HCT116 (cell line): ENCODE measurements at places on chromosomes 5 and 9.

DNA sequence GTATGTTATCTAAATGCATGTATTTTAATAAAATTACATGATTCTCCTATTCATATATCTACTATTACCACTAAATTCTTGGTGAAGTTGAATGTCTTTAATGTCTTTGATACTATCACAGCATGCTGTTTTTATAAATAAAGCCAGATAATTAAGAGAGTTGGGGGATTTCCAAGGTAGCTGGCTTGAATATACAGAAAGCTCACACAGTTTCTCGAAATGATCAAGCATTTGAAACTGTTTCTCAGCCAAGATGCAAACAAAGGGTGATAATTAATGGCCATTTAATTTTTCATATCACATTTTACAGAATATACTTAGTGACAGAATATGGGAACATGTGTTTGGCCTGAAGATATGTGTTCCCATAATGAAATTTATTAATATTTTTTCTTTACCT lies 145.6 kb upstream of the CDH12 start:
- no peak for DNase-seq

DNA sequence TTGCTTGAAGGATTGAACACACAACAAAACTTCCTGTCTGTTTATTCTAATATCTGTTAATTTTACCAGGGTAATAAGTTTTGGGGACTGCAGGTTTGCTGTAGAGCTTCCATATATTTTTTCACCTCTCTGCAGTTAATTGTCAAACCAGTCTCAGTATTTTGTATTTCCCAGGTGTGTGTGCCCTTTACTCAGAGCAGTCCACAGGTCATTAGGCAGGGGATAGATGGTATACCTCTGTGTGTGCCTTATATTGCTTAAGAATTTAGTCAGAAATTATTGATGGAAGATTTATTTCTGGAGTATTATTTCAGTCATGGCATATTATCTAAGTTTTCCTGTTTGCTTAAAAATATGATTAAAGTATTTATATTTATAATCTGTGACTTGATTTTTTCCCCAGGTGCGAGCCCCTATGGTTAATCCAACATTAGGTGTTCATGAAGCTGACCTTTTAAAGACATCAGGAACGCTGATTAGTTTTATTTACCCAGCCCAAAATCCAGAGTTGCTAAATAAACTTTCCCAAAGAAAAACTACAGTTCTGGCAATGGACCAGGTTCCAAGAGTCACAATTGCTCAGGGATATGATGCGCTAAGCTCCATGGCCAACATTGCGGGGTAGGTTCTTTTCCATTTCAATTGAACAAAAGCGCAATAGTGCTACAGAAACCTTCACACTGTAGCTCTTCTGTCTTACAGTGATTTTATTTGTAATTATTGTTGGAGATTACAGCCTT lies 12.6 kb downstream of the NNT start:
- DNase-seq: no peak

GRCh38 chr5:14292766-14293658 lies 149.9 kb downstream of the TRIO start:
- DNase-seq: no peak

DNA sequence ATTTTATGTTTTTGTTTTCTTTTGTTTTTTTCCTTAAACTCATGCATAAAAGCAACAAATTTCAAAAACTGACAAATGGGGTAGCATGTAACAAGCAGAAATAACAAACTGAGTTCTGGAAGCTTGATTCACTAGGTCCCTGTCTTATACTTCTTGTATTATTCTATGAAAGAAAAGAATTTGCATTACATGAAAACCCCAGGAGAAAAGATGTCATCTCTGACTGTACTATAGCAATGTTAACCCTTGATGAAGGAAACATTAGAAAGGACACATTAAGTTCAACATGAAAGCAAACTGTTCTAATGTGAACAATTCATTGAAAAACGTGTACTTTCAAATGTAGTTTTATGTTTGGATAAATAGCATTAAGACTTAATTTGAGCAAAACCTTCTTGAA lies 9.2 kb downstream of the RAB14 start:
- DNase-seq: no peak
